ENCODE measurements at places on chromosomes 3 and 15.

GRCh38 chr15:61978225-61978624, 82.0 kb downstream of the VPS13C start:
- DNase-seq = no peak

DNA sequence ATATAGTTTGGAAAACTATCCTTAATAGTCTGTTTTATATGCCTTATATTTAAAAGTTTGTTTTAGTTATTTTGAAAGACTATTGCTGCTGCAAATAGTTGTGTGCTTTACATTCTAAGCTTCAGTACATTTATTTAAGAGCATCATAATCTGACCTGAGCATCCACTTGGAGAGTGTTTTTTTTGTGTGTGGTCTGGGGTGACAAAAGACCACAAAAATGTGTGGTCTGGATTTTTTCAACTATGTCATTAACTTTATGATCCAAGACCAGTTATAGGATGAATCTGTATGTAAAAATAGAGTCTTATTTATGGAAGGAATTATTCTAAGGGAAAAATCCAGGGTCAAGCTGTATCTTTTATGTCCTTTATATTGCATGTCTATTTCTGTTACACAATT, 77.4 kb downstream of the SLTM start:
- no peak for DNase-seq

GRCh38 chr3:9167222-9167621, 82.2 kb downstream of the SRGAP3 start:
- DNase-seq = no peak

GRCh38 chr3:58291671-58292338, 14.2 kb upstream of the RPP14 start:
- no peak for DNase-seq

- no peak for DNase-seq
Observed at GRCh38 chr15:52234596-52235541, 43.7 kb upstream of the GNB5 start.

- no peak for DNase-seq
Observed at GRCh38 chr3:10398341-10398740, 77.4 kb upstream of the SEC13 start.

DNA sequence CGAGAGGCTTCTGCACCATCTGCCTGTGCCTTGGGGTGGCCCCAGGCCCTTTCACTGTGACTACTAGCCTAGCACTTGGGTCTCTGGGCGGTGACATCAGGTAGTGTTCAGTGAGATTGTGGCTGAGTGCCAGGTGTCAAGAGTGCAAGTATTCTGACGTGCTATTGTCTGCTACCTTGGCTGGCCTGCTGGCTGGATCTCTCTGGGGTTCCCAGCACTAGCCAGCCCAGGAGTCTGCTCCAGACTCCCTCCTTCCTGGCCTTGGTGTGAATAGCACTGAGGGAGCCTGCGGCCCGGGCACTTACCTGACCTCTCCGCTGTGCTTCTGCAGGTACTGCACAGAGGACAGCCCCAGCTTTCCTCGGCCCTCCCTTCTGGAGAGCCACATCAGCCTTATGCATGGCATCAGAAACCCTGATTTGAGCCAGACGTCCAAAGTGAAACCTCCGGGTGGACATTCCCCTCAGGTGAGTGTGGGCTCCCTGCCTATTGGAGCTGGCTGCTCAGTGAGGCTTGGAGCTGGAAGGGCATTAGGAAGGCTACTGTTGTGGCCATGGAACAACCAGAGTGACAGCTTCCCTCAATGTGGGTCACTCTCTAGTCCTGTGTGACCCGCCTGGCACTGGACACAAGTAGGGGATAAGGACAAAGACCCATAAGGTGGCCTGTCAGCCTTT, 17.5 kb upstream of the ALPK3 start:
- no peak for DNase-seq

GRCh38 chr3:151426341-151426657, 34.6 kb downstream of the IGSF10 start:
- no peak for DNase-seq

DNA sequence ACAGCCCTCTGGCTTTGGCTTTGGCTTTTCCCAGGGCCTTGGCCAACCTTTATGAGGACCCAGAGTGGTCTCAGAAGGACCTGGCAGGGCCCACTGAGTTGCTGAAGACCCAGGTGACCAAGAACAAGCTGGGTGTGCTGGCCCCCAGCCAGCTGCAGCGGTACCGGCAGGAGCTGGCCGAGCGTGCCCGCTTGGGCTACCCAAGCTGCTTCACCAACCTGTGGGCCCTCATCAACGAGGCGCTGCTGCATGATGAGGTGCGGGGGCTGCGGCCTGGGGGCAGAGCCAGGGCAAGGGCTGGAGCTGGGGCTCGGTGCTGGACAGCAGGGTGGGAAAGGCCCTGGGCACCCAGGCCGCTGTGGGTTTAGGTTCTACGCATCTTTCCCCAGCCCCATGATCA, 6.2 kb downstream of the PLA2G4B start:
- DNase-seq = no peak

DNA sequence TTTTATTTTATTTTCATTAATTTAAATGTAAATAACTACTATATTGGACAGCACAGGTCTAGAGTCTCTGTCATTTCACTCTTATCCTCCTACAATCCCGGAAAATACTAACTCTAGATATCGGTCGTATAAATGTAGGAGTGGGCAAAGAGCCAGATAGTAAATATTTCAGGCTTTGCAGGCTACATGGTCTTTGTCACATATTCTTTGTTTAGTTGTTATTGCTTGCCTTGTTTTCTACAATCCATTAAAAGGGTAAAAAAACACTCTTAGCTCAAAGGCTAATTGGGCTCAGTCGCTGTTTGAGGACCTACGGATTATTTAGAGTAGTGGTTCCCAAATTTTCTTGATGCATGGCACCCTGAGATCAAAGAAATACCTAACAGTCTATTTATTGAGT, 1.7 kb downstream of the KNL1 start:
- DNase-seq = no peak

GRCh38 chr3:111035316-111035715, 36.3 kb upstream of the NECTIN3 start:
- DNase-seq = no peak

DNA sequence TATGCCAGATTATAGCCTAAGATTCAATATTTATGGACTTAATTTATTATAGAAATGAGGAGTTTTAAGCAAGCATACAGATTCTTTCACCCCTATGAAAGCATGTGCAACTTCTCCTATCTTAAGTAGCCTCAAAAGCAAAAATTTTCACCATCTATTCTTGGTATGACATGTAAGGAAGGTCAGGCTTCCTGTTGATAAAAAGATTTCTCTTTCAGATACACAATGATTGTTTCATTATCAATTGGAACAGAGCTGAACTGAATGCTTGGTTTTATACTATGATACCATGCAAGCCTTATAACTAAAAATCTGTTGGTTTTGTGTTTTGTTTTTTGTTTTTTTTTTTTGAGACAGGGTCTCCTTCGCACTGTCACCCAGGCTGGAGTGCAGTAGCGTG, 3.9 kb downstream of the GRK7 start:
- DNase-seq = no peak

DNA sequence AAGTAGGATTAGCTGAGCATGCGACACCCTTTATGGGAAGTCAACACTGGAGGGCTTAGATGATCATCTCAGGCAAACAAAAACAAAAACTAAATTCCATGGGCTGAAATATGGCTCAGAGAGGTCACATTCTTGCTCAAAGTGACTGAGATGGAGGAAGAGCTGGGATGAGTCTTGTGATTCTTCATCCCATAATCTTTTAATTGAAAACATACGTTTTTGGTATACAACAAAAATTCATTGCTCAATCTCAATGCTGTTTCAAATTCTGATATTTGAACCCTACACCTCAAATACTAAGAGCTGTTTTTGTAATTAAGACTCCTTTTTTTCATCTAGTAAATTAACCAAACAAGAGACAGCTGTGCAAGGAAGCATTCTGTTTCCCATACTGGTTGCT, 257.0 kb downstream of the NR1D2 start:
- no peak for DNase-seq

- DNase-seq = no peak
Observed at GRCh38 chr3:122984007-122984406, 43.6 kb downstream of the SEMA5B start.

DNA sequence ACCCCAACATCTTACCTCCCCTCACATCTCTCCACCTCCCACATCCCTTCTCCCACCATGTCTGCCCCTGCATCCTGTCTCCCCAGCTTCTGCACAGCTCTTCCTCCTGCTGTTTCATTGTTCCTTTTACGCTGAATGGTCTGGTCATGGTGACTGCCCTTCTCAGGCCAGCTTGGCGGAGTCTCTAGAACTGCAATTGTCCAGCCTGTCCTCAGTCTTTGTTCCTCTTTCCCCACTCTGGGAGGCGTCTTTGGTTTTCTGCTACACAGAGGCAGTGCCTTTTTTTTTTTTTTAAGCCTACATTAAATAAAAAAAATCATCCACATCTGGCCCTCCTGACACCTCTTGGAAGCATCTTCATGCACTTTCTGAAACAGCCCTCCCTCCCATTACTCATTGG, 49.1 kb upstream of the SEC22A start:
- DNase-seq = no peak

DNA sequence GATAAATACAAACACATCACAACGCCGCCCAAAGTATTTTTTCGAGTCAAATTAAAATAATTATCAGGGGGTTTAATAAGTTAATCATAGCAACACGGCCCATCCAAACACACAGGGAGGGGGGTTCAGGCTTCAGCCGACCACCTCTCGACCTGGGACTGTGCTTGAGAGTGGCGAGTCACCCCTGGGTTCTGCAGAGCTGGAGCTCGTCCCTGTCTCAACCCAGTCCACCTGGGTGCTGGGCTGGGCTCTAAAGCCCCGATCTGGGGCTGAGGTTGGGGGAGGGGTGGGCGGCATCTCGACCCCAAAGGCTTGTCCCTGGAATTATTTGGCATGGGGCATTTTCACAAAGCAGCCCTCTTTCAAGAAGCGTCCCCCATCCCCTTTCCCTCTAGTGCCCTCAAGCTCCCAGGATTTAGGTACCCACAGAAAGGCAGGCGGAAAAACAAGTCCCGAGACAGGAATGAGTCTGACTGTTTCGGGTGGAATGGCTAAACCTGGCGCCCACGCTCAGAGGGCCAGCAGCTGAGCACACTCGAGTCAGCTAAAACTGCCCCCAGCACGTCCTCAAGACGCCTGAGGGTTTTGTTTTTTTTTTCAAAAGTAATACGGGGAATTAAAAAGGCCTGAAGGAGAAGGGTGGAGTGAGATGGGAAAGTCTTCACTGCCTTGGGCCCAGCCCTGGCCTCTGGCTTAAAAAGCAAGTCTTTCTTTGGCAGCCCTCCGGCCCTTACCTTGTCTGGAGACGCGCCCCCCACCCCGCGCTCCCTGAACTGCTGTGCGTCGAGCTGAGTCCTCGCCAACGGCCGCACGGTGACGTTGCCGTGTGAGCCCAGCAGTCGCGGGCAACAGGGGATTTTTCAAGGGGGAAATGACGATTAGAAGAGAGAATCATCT, 32.5 kb downstream of the NR2F2 start:
- no peak for DNase-seq

GRCh38 chr3:130783629-130784028, 37.0 kb upstream of the PIK3R4 start:
- DNase-seq = no peak

GRCh38 chr15:100877551-100877950, 2.1 kb upstream of the ALDH1A3 start:
- no peak for DNase-seq

- DNase-seq = no peak
Observed at GRCh38 chr15:58086491-58086890, 21.0 kb upstream of the ALDH1A2 start.

GRCh38 chr3:94927175-94927574, 864.3 kb downstream of the NSUN3 start:
- no peak for DNase-seq

GRCh38 chr3:39183211-39184080, 8.9 kb downstream of the XIRP1 start:
- DNase-seq = no peak

GRCh38 chr3:55296791-55297190, 190.3 kb downstream of the WNT5A start:
- DNase-seq = no peak

DNA sequence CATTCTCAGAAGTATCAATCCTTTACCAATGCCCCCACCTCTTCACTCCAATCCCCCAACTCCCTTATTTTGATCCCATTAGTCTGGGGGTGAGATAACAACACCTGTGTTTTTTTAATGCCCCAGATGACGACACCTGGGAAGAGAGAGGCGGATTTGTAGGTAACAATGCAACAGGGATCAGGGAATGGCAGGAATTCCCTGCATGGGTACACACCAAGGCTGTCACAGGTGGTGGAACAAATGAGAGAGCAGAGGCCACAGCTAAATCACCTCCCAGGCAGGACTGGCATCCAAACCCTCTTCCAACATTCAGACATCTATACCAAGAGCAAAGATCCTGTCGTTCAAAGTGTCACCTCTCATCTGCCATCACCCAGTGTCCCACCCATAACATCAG, 319.2 kb upstream of the TRIM42 start:
- no peak for DNase-seq

- no peak for DNase-seq
Observed at GRCh38 chr3:9891072-9891622, 737 bp downstream of the JAGN1 start.

- DNase-seq = no peak
Observed at GRCh38 chr15:43749690-43750345, 3.6 kb downstream of the PDIA3 start.

DNA sequence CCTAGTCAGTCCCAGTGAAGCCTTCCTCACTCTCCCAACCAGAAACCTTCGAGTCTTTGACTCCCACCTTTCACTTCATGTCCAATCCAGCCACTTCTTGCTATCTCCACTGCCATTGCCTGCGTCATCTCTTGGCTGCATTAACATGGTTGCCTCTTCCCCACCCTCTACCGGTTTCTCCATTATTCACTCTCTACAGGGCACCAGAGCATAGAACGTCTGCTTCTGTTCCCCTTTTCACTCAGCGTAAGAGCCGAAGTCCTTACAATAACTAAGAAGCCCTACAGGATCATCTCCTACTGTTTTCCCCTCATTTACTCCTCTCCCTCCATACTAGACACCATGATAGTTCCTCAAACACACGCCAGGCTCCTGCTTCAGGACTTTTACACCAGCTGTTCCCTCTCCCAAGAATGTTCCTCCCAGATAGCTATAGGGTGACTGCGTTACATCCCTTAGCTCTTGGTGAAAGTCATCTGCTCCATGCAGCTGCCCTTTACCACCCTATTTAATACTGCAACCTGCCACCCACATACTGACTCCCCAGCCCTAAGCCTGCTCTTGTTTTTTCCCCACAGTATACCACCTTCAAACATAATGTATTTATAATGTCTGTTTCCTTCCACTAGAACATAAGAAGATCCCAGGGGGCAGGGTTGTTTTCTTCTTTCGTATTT, 30.9 kb downstream of the RCN2 start:
- no peak for DNase-seq

GRCh38 chr3:58581328-58582091, 4.3 kb upstream of the FAM107A start:
- DNase-seq = no peak

DNA sequence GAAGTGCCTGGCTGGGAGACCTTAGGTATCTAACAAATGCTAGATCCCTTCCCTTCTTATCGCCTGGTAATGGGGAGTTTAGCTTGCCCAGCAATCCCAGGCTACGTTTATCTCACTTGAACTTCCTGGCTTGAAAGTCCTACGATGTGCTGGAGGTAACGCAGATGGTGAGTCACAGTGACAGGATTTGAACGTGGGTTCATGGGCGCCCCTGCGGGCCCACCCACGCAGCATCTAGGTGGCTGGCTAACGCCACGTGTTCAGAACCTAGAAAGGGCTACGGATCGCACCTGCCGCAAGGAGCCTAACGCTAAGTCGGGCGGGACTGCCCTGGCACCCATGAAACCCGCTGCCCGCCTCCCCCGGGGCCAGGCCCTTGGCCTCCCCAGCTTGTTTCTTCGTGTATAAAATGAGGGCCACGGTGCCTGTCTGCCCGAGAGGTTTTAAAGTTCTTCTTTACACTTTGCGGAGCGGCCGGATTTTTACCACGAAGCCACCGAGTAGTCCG, 600 bp upstream of the USP3 start:
- no peak for DNase-seq
